ENCODE measurements at places on chromosomes 1 and 21.

DNA sequence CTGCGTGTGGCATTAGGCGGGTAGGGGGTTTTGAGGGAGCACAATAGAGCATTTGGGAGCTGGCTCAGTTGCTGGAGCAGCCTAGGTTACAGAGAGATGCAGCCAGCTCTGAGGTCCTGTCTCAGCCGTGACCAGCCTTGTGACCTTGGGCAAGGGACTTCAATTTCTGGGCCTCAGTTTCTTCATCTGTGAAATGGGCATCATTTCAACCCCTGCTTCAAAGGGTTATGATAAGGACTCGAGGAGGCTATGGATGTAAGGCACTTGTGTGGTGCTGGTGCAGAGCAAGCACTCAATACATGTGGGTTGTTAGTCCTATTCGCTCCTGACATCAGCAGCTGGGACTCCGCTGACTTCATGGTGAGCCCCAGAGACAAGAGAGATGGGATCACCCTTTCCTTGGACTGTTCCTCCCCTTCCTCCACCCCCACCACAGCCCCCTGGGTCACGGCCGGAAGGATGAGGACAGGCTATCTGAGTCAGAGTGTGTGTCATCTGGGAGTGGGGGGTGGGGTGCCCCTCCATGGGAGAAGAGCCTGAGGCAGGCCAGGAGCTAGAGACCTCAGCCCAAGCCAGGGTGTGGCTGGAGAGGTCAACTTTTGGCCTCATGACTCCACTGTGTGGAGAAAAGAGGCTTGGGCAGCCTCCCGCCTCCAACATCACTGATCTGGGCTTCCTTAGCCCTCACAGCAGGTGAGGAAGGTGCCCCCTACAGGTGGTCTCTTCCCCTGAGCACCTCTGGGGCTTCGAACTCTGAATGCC lies 71.4 kb upstream of the ZBTB40 start:
- no peak for DNase-seq

- DNase-seq = no peak
Measured at GRCh38 chr1:39139723-39140360, 64.7 kb upstream of the MACF1 start.

DNA sequence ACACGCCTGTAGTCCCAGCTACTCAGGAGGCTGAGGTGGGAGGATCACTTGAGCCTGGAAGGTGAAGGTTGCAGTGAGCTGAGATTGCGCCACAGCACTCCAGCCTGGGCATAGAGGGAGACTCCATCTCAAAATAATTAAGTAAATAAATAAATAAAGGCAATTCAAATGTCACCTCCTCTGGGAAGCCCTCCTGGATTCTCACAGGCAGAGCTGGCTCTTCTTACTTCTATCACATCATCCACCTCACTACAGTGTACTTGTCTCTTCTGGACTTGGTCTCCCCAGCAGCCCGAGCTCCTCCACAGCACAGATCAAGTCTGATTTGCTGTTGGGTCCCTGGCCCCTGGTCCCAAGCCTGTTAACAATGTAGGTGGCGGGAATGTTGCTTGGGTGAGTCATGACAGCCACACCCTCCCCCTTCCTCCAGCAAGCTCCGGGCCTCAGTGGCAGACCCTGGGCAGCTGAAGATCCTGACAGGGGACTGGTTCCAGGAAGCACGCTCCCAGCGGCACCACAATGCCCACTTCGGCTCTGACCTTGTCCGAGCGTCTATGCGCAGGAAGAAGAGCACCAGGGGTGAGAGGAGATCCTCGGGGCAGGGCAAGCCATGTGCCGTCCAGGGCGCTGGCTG lies 5.3 kb downstream of the SYTL1 start:
- no peak for DNase-seq

DNA sequence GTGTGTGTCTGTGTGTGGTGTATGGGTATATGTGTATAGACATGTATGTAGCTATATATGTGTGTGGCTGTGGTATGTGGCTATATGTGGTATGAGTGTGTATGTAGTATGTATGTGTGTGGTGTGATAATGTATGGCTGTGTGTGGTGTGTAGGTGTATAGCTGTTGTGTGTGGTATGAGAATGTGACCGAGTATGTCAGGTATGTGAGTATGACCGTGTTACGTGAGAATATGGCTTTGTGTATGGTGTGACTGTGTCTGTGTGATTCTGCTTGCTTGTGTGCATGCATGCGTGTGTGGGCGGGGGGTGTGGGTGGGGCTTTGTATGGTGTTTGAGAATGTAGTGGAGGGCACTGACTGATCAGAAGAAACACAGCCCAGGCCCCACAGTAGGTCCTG lies 3.5 kb downstream of the ZNF691 start:
- DNase-seq = no peak

DNA sequence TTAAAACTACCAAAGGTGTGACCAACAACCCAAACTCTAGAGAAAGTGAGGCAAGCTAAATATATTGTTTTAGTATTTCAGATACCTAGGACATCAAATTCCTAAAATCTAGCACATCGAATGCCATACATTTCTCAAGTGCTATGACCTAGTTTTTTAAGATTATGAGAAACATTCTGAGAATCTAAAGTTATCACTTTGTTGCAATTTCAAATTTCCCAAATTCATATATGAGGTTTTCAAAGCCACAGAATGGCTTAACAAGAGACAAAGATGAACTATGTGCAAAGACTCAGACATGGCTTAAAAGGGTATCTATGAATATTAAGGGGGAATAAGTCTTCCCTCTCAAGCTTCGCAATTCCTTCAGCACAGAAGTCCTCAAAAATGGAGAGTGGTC lies 6.8 kb downstream of the SCYL3 start:
- no peak for DNase-seq

DNA sequence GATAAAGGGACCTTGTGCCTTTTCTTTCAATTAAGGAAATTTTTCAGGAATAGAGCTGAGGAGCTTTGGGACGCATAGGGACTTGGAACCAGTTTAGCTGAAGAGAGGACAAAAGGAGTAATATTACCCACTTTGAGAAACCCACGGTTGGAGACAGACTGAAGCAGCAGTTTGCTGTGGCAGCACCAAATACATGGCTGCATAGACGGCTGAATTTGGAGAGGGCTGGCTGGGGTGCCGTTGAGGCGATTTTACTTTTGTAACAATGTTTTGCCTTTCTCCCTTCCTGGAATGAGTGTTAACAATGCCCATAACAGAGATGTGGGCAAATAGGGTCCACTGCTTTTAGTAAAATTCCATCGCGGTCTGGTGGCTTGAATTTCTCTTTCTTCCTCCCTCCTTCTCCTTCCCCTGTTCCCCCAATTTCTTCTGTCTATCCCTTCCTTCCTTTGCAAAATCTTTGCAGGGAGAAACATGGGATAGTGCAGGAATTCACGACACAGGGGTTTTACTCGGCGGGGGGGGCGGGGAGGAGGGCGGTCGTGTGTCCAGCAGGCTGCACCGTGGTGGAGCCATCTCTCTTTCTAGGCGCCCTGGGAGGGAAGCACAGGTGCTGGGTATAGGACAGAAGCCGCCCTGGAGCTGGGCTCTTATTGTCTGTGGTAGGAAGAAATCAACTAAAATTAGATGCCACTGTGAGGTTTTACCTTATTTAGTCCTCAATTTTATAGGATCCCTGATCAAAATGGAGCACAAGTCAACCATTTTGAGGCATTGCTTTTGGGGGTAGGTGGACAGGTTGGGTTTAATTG lies 6.8 kb downstream of the LHX4 start:
- DNase-seq = no peak

Measured in NCI-H187 treated with DMSO at 0.1 percent for 48 hours (cell line).